ENCODE measurements at places on chromosomes 1 and 21.
A peak's percentile ranks its signal among the peaks of the same experiment; 100 is the strongest.

DNA sequence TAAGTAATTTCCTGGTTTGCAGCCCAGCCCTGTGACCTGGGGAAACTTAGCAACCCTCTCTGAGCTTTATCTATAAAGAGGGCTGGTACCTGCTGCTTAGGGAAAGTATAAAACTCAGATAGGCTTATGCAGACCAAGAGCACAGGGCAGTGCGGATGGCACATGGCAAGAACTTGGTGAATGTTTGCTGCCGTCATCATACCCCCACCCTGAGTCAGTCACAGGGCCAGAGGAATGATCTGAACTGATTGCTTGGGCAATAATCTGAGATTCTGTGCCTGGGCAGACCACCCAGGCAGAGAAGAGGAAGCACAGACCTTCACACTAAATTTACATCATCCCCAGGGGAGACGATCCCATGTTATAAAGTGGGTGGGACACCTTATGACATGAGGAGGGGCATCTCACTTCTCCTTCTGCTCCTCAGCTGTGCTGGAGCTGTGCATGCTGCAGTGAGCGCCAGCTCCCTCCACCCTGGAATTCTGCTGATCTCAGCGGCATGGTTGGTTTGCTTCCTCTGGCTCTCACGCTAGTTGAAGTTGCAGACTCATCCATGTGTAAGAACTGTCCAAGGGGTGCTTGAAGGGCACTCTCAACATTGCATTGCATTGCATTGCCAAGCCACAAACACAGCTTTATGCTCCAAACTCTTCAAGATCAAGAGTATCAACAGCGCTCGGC lies 197.1 kb downstream of the AJAP1 start:
- no peak for DNase-seq

GRCh38 chr1:12026586-12026985 lies 7.3 kb downstream of the MIIP start:
- DNase-seq = no peak

GRCh38 chr1:217660353-217661062 lies 29.4 kb downstream of the SPATA17 start:
- peak; percentile 15 for DNase-seq

DNA sequence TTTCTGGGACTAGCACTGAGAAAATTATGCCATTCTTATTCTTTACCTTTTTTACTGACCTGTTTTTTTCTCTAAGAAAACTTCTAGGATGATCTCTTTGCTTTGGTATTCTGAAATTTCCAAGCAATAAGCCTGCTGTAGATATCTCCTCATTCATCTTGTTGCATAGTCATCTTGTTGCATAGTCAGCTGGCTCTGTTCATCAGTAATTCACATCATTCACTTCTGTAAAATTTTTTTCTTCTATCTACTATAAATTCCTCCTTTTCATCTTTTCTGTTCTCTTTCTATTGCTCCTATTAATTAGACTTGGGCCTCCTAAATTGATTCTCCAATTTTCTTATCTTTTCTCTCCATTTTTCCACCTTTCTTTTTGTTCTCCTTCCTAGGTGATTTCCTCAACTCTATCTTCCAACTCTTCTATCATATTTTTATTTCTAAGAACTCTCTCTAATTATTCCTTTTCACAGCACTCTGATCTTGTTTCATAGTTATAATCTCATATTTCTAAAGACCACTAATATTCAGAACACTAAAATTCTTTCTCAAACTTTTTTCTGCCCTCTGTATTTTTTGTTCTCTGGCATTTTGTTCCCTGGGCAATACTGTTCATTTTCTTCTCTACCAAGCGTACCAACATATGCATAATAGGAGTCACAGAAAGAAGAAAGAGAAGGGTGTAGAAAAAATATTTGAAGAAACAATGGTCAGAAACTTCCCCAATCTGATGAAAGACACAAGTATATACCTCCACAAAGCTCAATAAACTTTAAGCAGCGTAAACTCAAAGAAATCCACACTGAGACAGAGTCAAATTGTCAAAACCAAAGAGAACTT lies 17.7 kb downstream of the TUT4 start:
- no peak for DNase-seq

Measured in H54 (cell line).